Stimulated activated CD8-positive, alpha-beta memory T cell treated with anti-CD3 and anti-CD28 coated beads, Interleukin-7, amount 100 ng/mL, for 1 hour (primary cell): ENCODE measurements at places on chromosomes 5 and 9.

DNA sequence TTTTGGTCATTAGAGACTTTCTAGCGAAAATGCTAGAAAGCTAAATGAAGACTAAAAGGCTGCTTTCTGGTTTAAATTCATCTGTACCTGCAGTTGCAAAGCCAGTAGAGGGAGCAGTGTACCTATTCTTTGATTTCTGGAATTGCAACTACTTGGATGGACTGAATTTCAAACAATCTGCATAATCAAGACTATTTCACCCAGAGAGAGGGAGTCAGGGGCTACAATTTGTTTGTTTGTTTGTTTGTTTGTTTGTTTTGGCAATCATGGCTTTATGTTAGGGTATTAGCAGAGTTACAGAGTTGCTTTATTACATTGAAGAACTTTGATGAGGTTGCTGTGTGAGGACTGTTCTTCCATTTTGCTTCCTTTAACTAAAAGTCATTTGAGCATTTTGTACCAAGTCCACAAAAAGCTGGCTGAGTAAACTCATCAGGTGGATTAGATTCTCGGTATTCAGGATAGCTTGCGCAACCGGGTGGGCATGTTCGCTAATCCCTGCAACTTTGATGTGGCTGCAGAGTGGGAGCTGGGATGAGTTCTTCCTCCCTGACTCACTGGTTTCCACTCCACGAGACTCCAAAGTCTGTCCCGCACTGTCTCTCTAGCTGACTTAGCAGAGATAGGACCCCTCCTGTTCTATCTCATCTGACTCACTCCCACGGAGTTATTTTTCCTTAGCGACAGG is 80.0 kb upstream of the TUT7 start:
- DNase-seq = no peak

- DNase-seq = no peak
Observed at GRCh38 chr9:33233626-33234342, 6.2 kb upstream of the SPINK4 start.

DNA sequence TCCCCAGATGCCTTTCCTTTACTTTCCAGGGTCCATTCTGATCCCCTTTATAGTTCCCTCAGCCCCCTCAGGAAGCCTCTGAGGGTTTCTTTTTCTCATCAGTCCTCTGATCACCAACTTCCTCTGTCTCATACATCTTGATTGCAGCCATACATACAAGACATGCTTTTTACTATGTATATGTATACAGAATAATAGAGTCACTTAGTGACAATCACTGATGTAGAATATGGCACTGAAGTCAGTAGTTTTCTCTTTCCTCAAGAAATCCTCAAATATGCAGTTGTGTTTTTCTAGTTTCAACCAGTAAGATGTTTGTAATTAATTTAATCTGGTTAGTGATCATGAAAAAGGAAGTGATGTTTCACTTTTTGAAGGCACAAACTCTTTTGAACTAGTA is 364.1 kb downstream of the MAN2A1 start:
- no peak for DNase-seq

GRCh38 chr5:50445296-50445949 is 4.3 kb upstream of the EMB start:
- DNase-seq = no peak

GRCh38 chr5:18216016-18216415 is 581.8 kb downstream of the TAF11L14 start:
- DNase-seq = no peak

DNA sequence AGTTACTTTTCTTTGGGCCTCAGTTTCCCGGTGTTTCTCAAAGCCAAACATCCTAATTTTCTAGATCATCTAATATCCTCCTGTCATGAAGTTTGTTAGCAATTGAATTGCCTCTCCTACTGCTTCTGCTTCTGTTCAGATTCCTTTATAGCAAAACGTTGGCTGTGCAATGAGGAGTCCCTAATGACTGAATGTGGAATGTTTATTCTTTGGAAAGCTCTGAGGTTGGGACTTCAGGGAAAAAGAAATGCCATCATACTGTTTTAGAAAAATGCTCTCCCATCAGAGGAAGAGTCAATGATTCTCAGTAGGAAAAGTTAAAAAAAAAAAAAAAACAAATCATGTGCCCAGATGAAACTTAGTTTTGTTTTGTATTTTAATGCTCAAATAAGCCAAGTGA is 268.7 kb upstream of the PAPPA start:
- no peak for DNase-seq

DNA sequence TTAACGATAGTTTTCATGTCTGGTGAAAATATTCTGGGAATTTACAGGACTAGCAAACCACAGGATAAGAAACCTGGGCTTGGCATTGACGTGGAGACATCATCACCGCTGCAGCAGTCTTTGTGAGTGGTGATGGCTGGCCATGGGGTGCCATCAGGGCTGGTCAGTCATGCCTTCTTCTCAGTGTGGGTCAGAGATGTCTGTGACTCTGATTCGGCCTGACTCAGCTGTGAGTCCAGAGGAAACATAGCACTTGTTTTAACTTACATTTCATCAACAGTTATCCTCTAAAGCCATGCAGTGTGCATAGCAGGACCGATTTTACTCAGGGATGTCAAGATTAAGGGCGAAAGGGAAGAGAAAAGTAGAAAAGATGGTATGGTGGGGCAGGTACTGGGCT is 33.2 kb upstream of the CYFIP2 start:
- DNase-seq = no peak

DNA sequence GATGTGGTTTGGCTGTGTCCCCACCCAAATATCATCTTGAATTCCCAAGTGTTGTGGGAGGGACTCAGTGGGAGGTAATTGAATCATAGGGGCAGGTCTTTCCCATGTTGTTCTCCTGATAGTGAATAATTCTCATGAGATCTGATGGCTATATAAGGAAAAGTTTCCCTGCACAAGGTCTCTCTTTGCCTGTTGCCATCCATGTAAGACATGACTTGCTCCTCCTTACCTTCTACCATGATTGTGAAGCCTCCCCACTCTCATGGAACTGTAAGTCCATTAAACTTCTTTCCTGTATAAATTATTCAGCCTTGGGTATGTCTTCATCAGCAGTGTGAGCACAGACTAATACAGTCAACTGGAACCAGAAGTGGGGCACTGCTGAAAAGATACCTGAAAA is 262.4 kb upstream of the RFX3 start:
- DNase-seq = no peak

DNA sequence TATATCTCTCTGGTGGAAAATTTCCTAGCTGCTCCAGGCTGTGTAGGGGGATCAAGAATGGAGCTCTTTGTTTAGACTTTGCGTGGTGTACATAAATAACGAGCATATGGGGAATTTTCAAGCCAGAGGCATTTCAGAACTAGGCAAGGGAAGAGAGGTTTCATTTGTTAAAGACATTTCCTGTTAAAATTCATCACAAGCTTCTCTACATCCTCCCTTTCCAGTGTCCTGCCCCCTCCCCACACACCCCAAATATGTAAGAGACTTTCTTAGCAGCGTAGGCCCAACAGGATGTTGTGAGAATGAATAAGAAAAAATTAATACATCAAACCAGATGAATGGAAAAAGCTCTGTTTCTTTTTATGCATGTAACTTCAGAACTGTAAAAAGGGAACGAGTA is 150.3 kb downstream of the GPBP1 start:
- no peak for DNase-seq

GRCh38 chr5:87081511-87082372 is 185.9 kb upstream of the RASA1 start:
- DNase-seq = no peak

DNA sequence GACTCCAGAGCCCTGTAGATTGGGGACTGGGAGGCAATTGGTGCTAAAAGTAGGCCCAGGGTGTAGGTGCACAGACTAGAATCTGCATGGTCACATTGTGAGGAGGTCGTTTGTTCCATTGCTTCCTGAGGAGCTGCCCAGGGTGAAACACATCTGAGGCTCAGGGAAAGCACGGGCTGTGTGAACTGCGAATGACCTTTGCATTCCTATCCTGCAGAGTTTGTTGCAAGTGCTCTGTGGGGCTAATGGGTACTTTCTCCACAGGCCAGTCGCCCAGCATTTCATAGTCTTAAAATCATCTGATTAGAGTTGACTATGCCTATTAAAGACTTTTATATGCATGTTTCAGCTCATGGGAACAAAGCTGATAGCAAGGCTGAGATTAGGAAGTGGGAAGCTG is 14.4 kb upstream of the SLC46A2 start:
- DNase-seq = no peak

DNA sequence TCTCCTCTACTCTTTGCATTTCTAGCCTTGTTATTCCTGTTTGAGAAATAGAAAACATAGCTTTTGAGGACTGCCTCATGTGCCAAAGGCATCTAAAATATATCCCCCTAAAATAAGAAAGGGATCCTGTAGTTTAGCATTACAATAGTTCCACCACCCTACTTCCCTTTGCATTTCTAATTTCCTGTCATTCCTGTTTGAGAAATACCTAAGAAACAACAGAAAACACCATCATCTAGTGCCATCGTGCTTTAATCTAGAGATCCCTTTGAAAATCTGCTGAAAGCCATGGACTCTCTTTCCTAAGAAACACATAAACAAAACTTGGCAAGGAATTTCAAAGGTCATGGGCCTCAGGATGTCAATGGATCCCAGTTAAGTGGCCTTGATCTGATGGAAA is 7.5 kb downstream of the CLK4 start:
- DNase-seq = no peak

GRCh38 chr9:137017791-137018497 is 10.1 kb downstream of the ABCA2 start:
- no peak for DNase-seq

DNA sequence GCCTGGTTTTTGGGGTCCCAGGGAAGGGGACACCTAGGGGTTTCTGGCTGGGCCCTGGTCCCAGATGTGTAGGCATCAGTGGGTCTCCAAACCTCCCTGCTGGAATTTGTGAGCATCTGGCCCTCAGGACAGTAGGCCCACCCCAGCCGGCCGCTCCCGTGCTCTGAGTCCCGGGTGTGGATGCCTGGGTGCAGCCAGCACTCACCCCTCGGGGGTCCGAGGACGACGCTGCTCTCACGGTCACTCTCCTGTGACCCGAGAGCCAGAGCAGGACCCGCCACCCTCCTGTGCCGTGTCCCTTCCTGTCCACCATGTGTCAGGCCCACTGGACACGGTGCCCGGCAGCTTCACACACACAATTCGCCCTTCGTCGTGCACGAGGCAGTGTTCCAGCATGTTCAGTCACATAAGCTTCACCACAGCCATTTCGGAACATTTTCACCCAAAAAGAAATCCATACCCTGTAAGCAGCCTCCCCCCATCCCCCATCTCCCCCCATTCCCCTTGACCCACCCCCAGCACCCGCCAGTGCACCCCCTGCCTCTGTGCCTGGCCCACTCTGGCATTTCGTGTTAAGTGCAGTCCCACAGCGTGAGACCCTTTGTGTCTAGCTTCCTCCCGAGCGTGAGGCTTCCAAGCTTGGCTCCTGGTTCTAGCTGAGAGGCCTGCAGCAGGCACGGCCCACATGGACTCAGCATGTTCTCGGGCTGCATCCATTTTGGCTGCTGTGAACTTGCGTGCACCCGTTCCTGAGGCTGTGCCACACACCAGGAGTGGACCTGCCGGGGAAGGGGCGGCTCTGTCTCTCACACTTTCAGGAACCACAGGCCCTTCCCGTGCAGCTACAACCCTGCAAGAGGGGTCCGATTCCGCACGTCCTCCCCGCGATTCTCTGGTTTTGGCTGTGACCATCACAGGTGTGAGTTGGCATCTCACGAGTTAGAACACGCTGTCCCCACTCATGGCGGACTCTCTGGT is 40.5 kb downstream of the NKD2 start:
- DNase-seq = no peak

DNA sequence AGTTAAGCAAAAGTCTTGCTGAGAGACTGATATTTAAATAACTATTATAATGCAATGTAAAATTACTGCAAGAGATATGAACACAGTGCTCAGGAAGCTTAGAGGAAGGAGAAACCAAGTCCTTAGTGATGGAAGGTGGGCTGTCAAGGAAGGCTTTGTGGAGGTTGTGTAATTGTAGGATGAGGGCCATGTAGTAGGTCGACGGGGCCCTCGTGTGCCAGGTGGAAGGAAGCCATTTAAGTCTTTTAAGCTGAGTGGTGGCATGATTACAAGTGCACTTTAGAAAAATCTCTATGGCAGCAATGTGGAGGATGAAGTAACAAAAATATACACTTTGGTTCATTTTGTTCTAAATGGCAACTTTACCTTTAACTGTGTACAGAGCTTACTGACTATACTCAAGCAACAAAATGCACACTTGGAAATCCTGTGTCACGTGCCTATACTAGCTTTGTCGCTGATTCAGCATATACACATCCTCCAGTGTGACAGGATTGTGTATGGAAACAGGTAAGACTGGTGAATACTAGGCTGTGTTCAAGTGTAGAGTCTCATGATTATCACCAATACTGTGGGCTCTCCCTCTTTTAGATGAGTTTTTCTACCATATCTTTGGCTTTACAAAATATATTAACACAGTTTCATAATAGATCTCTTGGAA is 78.6 kb downstream of the TMC1 start:
- DNase-seq = no peak

DNA sequence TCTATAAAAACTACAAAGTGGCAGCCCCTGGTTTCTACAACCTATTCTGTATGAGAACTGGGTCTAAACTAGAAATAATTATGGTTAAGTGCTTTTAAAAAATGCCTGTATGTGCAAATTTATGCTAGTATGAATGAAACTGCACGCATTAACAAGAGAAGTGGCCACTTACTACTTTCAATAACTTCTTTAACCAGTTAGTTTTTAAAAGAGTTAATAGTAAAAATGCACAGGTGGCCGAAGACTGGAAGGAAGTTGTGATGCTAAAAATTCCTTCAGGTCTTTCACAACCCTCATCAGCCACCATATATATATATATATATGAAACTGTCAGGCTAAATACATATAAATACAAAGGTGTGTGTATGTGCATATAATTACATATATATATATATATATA is 36.8 kb downstream of the SHISAL2B start:
- DNase-seq = no peak

DNA sequence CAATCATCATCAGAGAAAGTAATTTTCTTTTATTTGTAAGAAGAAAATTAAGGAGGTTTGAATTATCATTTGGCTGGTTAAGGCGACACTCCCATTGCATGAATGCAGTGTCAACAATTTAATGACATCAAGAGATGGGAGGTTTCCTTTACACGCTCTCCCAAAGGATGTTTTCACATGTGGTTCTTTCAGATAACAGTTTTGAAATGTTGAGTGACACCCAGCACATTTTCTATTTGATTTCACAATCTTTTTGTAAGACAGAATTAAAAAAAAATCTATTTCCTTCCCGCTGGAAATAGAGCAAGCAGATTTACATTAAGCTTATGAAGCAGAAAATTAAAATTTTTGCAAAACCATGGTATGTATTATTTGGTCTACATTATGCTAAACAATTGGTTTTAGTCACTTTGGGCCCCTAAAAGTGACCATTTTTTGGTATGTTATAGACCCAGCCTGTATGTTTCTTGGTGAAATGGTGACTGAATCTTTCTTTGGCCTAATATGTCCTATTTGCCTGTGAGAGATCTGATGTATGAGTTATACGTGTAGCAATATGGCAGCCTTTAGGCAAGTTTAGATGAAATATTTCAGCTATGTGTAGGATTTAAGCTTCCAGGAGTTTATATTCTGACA is 18.9 kb upstream of the ANKRD55 start:
- DNase-seq = no peak
